ENCODE measurements at places on chromosomes 5 and 9. TPM values are rescaled to one million over a fixed set of nuclear protein-coding genes. Genes with fewer than 3 reads are reported as not detected.

- peak; percentile 59 for DNase-seq
These were observed 11.4 kb downstream of the BASP1 start for GRCh38 chr5:17228821-17229291.

DNA sequence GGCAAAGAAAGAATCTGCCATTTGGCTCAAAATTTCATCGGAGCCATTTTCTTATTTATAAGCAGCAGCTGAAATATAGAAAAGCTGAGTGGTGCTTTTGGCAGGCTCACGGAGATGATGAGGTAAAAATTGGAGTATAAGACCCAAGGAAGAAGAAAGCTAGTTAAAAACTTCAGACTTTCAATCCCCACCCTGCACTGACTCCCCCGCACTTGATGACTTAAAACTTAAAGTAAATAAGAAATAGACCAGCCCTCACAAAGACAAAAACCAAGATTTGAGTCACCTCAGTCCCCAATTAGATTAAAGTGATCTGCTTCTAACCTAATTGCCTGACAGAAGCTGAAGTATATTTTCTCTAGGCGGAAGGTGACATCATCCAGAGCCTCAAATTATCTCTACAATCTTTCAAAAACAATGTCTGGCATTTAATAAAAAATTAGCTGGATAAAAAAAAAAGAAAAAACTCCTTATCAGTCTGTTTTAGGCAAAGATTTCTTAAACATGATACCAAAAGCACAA, 124.0 kb upstream of the PJA2 start:
- peak; percentile 61 for DNase-seq

GRCh38 chr9:26949637-26950069, 2.6 kb upstream of the PLAA start:
- DNase-seq, result peak; percentile 91

GRCh38 chr9:37876376-37876775, 27.6 kb downstream of the SLC25A51 start:
- no peak for DNase-seq

The PDE6A gene
- 0.02 TPM for total RNA-seq

The MARVELD2 gene
- total RNA-seq, result 5.7 TPM

The PFN3 gene
- not detected for total RNA-seq

Measured in M059J (cell line).